Activated CD4-positive, alpha-beta T cell treated with anti-CD3 and anti-CD28 coated beads, Interleukin-2, Interleukin-6, amounts not matched to agents 100 ng/mL and 50 ng/mL, durations not matched to agents 16 hours and 8 hours (primary cell): ENCODE measurements at places on chromosomes 12 and 14.

- DNase-seq: no peak
Observed at GRCh38 chr12:29762637-29763300, 21.0 kb downstream of the TMTC1 start.

GRCh38 chr12:125525879-125526278, 460.6 kb downstream of the AACS start:
- no peak for DNase-seq

DNA sequence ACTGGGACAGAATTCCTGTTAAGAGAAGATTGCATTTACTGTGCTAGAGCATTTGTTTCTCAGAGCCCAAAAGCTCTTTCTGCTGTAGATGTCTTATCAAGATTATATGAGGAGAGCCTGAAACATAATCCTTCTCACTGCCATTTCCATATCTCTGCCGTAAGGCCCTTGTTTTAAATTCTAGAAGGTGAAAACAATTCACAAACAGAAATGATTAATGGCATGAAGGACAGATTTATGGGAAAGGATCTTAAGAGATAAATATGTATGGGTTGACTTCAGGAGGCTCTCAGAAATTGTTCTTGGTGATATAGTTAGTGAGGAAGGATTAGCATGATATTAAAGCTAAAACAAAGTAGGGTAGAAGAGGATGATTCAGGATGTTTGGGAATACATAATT, 40.8 kb upstream of the PRICKLE1 start:
- no peak for DNase-seq

GRCh38 chr14:55936691-55937090, 181.5 kb upstream of the PELI2 start:
- DNase-seq: no peak

GRCh38 chr12:89424846-89425245, 72.5 kb upstream of the DUSP6 start:
- no peak for DNase-seq

DNA sequence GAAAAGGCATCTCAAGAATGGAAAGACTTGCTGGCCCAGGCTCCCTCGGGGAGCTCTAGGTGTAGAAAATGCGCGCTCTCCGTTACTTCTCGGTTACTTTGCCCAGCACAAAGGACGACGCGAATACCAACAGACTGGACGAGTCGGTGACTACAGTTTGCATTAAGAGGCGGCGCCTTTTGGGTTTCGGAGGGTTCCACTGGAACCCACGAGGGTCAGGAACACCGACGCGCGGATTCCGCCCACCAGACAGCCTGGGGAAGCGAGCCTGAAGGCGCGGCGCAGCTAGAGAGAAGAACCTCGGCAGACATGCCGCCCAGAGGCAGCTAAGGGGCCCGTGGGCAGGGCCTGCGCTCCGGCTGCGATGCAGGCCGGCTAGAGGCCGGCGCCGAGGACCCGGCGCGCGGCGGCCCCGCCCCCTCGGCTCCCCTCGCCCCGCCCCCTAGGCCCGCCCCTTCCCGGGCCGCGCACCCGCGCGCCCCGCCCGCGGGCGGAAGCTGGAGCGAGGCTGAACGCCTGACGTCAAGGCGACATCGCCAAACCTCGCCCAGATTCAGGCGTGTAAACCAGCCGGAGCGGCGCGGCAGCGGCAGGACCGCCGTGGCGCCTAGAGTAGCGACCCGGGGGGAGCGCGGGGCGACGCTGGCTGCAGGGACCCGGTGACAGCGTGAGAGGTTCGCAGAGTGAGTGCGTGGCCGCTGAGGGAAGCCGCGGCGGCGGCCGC, at the start of gene RAP1B:
RAP1B (plus strand) TSS at position 530 of the 724 bp plus-strand sequence. CDS start 37,826 bp downstream, outside the sequence.
- DNase-seq: peak; percentile 94

GRCh38 chr14:50998612-50999011, 54.3 kb upstream of the PYGL start:
- no peak for DNase-seq

GRCh38 chr12:32603858-32604257, 75.2 kb upstream of the DNM1L start:
- peak; percentile 85 for DNase-seq

- no peak for DNase-seq
Observed at GRCh38 chr14:86938320-86938719, 1054.7 kb downstream of the GALC start.

DNA sequence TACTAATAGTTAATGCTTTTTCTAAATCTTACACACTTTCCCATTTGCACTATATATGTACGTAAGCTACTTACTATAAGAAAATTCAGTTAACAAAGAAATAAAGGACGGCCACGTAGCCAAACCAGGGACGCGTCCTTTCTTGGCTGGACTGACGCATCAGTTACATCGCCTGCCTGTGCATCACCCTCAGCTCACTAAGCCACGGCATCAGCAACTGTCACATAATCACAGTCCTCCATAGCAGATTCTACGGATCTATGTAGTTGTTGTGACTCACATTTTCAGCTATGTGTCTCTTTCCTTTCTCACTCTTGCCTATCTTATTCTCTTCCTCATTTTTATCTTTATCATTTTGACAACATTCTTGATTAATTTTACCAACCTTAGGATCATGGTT, 38.1 kb upstream of the C12orf50 start:
- no peak for DNase-seq

- no peak for DNase-seq
Observed at GRCh38 chr12:62078020-62078419, 182.2 kb upstream of the USP15 start.

DNA sequence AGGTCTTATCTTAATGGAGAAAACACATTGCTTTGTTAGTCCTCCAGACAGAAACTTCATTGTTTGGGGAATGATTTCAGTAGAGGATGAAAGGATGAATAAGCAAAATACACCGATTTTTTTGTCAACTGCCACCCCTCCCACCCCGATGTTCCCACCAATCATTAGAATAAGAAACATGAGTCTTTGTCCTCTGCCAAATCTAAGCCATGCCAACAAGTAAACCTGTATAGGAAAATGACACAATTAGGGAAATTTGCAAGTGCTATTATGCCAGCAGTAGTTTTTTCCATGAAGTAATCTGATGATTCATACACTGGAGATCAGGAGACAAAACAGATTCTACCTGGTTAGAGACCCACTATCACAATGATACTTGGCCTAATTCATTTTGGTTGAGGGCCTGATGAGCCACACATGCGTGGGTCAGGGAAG, 35.9 kb downstream of the FLRT2 start:
- no peak for DNase-seq

GRCh38 chr14:54475911-54476310, 12.9 kb downstream of the GMFB start:
- no peak for DNase-seq

- no peak for DNase-seq
Observed at GRCh38 chr12:40063414-40063813, 42.5 kb downstream of the SLC2A13 start.

- peak; percentile 85 for DNase-seq
Observed at GRCh38 chr14:93906341-93907329, 20.5 kb upstream of the FAM181A start.

DNA sequence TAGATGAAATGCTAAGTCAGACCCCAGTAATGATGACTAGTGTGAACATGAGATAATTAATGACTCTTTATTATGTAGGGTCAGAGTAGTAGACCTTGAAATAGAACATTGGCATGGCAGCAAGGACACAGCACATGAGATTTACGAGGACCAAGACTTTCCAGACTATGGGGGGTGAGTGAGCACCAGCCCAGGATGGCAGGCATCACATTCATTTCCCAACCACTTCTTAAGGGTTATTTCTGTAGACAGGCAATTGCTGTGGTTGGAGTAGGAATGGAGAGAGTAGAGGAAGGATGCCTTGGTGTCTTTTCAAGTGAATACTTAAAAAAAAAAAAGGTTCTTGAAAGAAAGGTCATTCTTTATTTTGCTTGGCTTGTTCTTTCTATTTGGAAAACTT, 189.4 kb upstream of the DYRK2 start:
- DNase-seq: no peak

DNA sequence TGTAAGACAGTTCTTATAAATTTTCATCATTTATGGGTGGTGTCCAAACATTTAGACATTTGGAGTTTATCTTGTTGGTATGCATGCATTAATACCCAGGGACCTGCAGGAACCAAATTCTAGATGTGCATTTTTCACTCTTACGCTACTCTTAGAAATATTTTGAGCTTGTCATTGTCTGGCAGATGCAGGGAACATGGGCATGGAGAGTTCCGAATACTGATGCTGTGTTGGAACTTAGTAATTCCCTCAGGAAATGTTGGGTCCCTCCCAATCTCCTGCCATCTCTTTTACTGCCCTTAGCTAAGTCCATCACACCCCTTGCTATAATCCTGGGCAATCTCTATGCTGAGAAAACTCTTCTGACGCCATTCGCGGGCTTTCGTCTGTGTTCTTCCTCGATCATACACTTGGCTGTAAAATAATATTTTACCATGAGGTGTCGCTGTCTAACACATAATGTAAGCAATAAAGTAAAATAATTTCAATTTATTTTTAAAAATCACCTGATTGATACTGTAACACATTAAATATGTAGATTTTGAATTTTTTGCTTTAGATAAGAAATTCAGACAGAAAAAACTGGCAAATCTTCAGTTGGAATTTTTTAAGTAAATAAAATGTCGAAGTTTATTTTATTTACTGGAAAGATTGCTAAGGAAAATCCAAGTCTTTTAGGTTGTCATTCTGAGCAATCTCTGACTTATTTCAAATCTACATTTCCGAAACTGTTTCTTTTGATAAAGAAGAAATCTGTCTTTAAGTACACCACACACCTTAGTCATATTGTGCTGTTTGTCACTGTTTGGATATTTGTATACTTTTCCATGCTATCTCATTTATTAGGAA, 304.1 kb upstream of the SSTR1 start:
- peak; percentile 45 for DNase-seq

DNA sequence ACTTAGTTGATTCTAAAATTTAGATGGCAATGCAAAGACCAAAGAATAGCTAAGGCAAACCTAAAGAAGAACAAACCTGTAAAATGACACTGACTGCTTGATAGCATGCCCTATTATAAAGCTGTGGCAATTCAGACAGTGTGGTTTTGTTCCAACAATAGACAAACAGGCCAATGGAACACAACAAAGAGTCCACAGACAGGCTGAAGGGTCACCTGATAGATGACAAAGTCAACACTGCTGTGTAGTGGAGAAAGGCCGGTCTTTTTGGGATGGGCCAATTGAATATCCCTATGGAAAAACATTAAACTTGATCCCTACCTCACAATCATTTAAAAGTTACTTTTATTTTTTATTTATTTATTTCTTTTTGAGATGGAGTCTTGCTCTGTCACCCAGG, 33.8 kb upstream of the SLC25A3 start:
- DNase-seq: no peak

DNA sequence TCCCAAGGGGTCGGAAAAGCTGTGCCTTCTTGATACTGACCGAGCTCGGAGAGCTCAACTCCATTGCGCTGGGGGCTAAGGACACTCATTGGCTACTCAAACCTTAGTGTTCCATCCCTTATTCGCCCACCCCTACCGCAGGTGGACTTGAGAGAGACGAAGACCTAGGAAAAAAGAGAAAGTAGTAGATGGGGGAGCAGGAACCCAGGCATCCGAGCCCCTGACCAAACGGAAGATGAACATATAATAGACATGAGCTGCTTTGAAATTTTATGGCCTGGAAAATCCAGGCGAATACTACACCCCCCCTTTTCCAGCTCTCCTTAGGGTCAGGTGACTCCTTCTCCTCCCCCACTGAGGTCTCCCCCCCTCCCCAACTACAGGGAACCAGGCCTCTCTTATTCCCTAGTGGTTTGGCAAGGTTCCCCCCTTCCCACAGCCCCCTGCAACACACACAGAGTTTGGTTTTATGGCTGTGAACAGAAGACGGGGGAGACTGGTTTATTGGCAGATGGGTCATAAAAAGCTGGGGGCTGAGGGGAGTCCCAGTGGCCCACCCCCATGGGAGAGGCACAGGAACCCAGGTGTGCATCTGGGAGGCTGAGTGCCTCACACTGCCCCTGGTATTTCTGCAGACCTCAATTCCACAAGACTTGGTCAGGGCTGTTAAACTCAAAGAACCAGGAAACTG, 1.6 kb downstream of the GDF11 start:
- no peak for DNase-seq

GRCh38 chr14:105065280-105066228, at the start of gene GPR132:
Gene GPR132 (minus strand): TSS chr14:105065430. CDS start chr14:105055420, 10,010 bp downstream.
- peak; percentile 96 for DNase-seq

GRCh38 chr12:54385251-54385914, 850 bp upstream of the ZNF385A start:
- DNase-seq: no peak

DNA sequence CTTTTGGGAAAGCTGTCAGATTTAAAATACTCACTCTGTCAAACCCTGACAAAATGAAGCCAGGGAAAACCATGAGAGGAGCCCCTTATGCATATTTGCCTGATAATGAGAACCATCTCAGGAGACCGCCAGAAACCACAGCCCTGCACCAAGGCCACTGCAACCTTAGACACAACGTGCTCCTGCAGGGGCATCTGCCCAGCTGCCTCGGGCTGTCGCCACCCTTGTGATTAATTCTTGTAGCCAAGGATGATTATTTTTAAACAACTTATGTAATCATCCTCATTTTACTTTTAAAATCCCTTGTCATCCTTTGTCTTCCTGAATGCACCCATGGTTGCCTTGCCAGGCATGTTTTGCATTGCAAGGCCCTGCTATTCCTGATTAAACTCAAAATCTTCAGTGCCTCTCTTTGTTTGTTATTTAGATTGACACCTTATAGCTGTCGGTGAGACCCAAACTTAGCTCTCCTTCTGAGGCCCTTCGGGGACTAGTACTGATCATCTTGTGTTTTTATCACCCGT, 766.4 kb upstream of the TMEM132C start:
- DNase-seq: no peak

DNA sequence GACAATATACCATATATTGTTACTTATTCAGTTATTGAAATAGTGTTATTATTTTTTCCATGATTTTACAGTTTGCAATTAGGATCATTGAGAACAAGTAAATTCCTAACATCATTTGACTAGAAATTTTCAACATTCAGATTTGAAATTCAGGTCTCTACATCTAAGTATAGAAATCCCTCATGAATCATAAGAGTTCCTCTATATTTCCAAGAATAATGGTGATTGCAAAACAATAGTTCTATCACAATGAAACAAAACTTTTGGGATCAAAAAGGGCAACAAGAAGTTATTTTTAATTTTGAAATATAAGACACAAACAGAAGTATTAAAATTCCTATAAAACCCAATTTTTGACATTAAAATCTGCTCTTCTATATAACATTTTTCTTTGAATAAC, 10.8 kb downstream of the CLEC1A start:
- no peak for DNase-seq

DNA sequence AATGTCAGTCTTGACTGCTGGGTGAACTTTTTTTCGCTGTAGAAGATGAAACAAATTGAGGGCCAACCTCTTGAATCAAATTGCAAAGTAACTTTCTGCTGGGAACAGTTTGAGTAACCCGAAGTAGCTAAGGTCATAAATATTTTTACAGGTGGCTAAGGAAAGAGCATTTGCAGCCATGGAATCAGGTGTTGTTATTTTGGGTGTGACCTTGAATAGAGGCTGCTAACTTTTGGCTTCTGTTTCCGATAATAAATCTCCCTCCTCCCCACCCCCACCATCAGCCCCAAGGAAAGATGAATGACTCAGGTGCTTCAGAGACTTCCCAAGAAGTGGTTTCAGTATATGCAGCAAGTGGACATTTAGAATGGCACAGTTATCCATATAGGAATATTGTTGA, 571.7 kb downstream of the DIO2 start:
- no peak for DNase-seq
